Activated T-cell treated with anti-CD3 and anti-CD28 coated beads, Interleukin-2, amount 50 U/mL, for 72 hours (primary cell): ENCODE measurements at places on chromosomes 5 and 9. TPM values are rescaled to one million over a fixed set of nuclear protein-coding genes. Genes with fewer than 3 reads are reported as not detected.

DNA sequence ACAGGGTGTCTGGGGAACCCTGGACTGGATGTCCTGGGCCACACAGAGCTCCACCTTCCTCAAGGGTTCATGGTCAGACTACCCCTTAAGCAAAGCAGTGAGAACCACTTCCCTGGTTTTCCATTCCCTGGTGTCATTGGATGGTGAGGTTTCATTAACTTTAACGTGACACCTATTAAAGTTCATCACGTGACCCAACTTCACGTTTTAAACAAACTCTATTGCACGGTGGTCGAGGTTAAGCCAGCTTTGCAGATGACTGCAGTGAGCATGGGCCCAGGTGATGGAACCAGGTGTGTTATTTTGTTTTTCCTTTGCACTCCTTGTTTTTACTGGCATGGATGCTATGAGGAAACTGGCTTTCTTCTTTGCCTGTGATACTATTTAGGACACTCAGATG, 385.7 kb upstream of the IRX1 start:
- no peak for DNase-seq

SH3RF2 gene
- 0.53 TPM for total RNA-seq

GRCh38 chr5:130868186-130868840, 296.7 kb downstream of the HINT1 start:
- DNase-seq = no peak

DNA sequence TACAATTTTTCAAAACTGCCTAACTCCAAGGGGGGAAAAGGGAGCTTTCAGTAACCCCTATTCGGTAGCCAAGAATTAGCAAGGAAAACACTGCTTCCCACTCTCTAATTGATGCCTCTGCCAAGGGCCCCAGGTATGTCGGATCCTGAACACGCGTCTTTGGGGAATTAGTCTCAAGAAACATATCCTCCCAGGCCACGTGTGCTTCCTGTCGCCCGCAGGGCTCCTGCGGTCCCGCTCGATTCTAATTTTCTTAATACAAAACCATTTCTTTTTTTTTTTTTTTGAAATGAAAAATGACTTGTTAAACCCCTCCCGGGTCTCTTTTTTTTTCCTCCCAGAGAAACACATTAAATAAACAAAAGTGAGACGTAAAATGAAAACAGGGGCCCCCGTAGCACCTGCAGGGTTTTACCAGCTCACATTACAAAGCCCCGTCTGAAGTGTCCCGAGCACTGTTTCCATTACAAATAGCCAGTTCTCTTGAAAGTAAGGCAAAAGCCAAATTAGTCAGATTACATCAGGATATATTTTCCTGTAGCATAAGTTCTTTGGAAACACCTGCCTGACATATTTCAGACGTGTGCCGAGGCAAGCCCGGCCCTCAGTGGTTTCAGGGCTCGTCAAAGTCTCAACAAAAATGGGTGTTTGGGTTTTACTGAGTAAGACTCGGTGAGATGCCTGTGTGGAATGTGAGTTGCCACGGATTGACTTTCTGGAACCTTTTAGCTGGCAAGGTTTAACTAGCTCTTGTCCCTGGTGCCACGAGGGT, 21.5 kb downstream of the SMIM23 start:
- DNase-seq = no peak

DNA sequence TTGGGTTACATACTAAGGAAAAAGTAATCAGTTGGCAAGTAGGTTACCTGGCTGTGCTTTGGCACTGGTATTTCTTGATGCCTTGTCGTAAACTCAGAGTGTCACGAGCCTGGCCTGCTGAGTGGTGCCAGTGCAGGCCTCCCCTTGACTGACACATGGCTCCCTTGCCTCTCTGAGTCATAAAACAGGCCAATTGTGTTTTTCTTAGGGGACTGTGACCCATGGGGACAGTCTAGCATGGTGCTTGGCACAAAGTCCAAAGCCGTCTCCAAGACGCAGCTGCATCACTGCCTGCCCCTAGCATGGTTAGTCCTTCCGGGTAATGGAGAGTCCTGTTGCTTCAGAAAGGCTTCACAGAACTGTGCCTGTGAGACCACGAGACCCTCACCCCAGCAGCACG, 132.5 kb downstream of the MVB12B start:
- DNase-seq = no peak

DNA sequence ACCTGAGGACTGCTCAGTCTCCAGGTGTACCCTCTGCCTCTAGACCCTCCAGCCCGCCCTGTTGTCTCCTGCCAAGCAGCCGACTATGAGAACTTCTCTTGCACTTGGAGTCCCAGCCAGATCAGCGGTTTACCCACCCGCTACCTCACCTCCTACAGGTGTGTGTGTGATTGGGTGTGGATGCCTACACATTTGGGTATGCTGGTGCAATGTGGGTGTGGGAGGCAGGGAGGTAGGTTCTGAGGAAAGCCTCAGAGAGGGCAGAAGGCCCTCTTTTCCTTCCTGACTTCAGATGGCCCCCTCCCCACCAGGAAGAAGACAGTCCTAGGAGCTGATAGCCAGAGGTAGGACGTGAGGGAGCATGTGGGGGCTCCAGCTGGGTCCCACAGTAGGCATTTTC, 5.0 kb downstream of the IL11RA start:
- no peak for DNase-seq

MYO10 gene
- 0.97 TPM for total RNA-seq

DNA sequence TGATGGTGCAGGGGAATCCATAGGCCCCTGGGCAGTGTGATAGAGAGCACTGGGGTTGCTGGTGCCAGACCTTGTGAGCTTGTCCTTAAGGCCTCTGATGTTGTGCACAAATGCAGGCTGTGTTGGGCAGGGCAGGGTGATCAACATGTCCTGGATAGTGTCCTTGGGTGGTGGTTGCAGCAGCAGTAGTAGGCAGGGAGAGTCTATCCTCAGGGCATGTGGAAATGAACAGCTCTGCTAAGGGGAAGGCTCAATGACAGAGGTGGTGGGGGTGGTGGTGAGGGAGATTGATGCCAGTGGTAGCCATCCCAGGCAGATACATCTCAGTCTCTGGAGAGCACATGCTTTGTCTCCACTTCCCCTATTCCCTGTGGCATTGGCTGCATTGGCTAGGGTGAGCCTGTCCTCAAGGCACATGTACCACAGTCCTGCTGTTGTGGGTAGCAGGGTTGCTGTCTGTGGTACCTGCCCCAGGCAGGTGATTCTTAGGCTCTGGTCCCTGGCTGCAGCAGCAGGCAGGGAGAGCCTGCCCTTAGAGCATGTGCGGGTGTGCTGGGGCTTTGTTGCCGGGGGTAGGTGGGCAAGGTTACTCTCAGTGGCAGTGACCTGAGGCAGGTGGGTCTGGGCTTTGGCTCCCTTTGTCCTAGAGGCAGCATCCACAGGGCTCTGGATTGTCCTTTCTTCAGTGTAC, 111.1 kb downstream of the WDR70 start:
- DNase-seq = no peak

NRG2 gene
- 0.23 TPM for total RNA-seq

HCN1 gene
- total RNA-seq = not detected

AHRR gene
- 56.0 TPM for total RNA-seq
